Mammary epithelial cell (primary cell): ENCODE measurements at places on chromosomes 7 and 10. TPM values are rescaled to one million over a fixed set of nuclear protein-coding genes. Genes with fewer than 3 reads are reported as not detected.

EPHA1 gene
- total RNA-seq, result 27.3 TPM

CHCHD3 gene
- total RNA-seq, result 51.2 TPM

PYROXD2 gene
- total RNA-seq, result 8.3 TPM

ACTR3C gene
- 8.3 TPM for total RNA-seq

LRRD1 gene
- under 0.01 TPM for total RNA-seq

DNA sequence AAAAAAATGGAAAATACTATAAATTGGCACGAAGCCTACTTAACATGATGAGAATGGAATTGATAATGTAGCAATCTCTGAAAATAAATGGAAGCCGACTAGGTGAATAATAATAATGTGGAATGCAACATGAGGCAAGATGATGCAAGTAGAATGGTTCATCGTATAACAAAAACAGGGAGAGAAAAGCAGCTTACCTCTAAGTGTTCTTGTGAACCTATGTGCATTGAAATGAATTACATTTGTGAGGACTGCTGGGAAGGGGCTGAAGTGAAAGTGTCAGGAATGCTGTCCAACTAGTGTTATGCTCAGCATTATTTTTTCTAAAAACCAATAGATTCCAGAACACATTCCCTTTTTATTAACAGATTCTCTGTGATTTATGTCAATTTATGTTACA lies 440.6 kb upstream of the LRRN3 start:
- DNase-seq, result no peak

DNA sequence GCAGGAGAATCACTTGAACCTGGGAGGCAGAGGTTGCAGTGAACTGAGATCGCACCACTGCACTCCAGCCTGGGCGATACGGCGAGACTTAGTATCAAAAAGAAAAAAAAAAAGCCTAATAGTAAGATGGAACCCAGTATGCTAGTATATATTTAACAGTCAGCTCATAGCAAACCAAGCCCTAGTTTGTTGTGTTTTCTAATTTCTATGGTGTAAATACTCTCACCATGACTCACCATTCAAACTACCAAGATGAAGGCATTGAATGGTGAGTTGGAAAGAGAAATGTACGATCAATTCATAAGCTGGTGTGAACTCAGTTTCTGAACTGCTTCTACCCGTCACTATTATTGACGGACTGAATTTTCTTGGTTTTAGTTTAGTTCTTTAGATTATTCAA lies 173.7 kb upstream of the KAT6B start:
- no peak for DNase-seq

- no peak for DNase-seq
Observed at GRCh38 chr7:105796365-105796764, 80.0 kb downstream of the ATXN7L1 start.

- no peak for DNase-seq
Observed at GRCh38 chr7:5278766-5279165, 4.0 kb upstream of the SLC29A4 start.

- no peak for DNase-seq
Observed at GRCh38 chr10:129717816-129718547, 246.1 kb downstream of the EBF3 start.

- DNase-seq, result no peak
Observed at GRCh38 chr10:48670978-48671913, 13.4 kb upstream of the WDFY4 start.

GRCh38 chr7:157952050-157952667 lies 615.4 kb downstream of the DNAJB6 start:
- no peak for DNase-seq

- DNase-seq, result no peak
Observed at GRCh38 chr10:124995605-124996004, 53.7 kb downstream of the ZRANB1 start.

- DNase-seq, result no peak
Observed at GRCh38 chr7:115924411-115924810, 106.2 kb downstream of the TFEC start.

DNA sequence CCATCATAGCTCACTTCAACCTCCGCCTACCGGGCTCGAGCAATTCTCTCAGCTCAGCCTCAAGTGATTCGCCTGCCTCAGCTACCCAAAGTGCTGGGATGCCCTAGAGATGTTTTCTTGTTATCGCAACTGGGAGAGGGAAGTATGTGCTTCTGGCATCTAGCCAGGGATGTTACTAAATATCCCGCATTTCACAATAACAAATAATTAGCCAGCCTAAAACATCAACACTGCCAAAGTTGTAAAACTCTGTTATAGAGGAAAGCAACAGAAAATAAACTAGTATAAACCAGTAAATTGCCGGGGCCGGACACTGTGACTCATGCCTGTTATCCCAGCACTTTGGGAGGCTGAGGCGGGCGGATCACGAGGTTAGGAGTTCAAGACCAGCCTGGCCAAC lies 7.2 kb downstream of the INA start:
- DNase-seq, result peak; percentile 56
